ENCODE measurements at places on chromosomes 11 and 22. TPM values are rescaled to one million over a fixed set of nuclear protein-coding genes. Genes with fewer than 3 reads are reported as not detected.

OR5M11 gene
- total RNA-seq, result not detected

ST14 gene
- total RNA-seq, result 0.12 TPM

MTMR2 gene
- total RNA-seq, result 17.8 TPM

SCARF2 gene
- 0.89 TPM for total RNA-seq

PAX6 gene
- 2.0 TPM for total RNA-seq

TAF6L gene
- 13.6 TPM for total RNA-seq

MS4A14 gene
- total RNA-seq, result not detected

CCDC157 gene
- total RNA-seq, result 3.3 TPM

TCN2 gene
- total RNA-seq, result 5.5 TPM

SDHD gene
- total RNA-seq, result 65.8 TPM
